ENCODE measurements at places on chromosomes 2 and 18.

GRCh38 chr2:106138543-106139237 lies 55.4 kb downstream of the UXS1 start:
- DNase-seq, result no peak

- DNase-seq, result peak; percentile 35
These were observed 78.5 kb downstream of the UGGT1 start for GRCh38 chr2:128169497-128169896.

DNA sequence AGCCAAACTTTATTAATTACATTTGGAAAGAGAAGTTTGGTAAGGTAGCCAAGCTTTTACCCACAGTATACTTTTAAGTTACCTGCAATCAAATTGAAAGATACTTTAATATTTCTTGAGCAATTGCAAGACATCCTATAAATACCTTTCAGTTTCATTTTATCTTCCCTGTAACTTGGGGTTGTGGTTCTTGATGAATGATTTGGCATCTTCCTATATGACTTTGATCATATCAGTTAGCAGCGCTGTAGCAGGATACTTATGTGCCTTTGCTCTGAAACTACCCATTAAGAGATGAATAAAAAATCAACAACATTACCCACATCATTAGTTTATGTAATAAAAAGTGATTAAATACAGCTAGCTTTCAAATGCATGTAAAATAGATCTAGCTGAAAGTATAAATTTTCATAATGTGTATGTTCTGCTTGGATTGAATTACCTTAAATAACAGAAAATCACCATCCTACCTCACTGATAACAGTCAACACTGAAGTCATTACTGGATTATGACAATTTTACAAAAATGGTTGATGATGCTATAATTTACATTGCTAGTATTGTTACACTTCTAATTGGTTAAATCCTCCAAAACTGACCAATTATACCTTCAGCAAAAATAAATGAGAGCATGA lies 50.4 kb downstream of the MMADHC start:
- DNase-seq, result no peak

DNA sequence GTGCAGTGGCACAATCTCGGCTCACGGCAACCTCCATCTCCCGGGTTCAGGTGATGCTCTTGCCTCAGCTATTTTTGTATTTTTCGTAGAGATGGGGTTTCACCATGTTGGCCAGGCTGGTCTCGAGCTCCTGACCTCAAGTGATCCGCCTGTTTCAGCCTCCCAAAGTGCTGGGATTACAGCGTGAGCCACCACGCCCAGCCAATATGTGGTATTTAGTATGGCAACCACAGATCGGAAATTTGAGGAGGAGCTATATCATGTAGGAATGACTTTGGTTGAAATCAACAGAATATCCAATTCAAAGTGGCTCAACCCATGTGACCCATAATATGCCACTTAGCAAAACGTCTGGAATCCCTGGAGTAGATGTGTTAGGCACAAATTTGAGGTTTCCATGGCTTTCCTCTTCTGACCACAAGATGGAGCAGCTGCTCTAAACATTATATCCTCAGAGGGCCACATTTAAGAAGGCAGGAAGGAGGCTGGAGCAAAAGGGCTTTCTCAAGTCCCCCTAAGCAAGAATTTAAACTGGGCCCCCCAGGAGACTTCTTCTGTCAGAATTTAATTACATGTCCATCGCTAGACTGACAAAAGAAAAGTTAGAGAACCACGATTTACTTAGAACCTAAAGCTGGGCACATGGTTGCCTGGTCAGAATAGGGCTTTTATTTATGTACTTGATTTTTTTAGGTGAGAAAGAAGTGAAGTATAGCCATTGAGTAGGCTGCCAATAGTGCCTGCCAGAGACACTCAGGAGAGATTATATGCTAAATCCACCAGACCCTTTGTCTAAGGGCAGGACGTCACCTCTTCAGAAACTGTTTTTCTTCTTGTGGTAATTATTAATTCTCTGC lies 49.6 kb upstream of the ITSN2 start:
- peak; percentile 35 for DNase-seq

- no peak for DNase-seq
These were observed 861.8 kb downstream of the BCL11A start for GRCh38 chr2:59691518-59692190.

- DNase-seq, result no peak
These were observed 70.9 kb downstream of the ZEB2 start for GRCh38 chr2:144449028-144449406.

GRCh38 chr2:46803547-46803878 lies 112.1 kb downstream of the MCFD2 start:
- no peak for DNase-seq

- peak; percentile 67 for DNase-seq
These were observed 67.9 kb downstream of the LRRFIP1 start for GRCh38 chr2:237695201-237695780.

DNA sequence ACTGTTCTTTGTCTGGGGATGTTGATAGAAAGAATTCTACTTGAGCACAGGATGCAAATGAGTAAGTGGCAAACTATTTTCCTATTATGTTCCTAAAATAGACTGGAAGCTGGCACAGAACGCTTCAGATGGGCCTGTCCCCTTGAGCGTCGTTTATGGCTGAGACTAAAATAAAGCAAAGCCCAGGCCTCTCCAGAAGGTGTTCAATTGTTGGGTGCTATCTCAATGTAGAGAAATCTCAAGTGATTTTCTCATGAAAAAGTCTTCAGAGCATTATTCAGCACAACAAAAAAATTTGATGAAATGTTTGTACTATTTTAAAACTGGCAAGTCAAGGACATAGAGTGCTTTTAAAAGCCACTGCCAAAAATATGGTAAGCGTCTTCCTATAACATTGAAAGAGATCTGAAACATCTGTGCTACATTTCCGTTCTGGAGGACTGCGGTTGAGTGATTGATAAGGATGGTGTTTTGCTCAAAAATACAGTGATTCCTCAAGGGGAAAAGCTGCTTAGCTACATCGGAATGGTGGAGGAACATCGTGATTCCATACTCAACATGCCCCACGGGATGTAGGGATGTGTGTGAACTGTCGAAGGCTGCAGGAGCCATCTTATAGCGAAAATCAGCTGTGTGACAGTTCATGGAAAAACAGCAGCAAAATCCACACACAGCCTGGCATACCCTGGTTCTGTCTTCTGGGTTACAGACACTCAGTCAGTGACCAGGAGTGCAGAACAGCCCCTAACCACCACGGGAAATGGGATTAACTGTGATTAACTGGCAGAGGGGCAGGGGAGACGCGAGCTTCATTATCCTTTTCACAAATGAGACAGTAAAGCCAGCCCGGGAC lies 10.4 kb upstream of the LRRFIP1 start:
- no peak for DNase-seq
